ENCODE measurements at places on chromosomes 13 and 19.

GRCh38 chr13:77865622-77866021 lies 53.0 kb downstream of the EDNRB start:
- no peak for DNase-seq

DNA sequence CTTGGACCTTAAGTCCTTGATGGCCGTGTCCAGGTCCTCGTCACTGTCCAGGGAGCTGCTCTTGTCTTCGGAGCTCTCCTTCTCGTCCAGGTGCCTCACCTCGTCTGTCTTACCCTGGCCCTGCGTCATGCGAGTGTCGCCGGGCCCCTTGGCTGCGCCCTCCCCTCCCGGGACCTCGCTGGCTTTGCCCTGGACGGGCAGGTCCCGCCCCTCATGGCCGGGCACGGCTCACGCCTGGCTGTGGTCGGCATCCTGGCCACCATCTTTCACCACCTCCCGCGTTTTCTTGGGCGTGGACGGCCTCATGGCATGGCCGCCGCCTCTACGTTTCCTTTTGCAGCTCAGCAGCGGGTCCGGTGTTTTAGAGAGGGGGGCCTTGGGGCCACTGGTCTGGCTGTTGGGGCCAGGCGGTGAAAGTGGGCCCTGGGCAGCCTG lies 14.8 kb downstream of the RB1 start:
- DNase-seq, result no peak

- DNase-seq, result no peak
These were observed 29.0 kb upstream of the NBEA start for GRCh38 chr13:34913040-34913439.

DNA sequence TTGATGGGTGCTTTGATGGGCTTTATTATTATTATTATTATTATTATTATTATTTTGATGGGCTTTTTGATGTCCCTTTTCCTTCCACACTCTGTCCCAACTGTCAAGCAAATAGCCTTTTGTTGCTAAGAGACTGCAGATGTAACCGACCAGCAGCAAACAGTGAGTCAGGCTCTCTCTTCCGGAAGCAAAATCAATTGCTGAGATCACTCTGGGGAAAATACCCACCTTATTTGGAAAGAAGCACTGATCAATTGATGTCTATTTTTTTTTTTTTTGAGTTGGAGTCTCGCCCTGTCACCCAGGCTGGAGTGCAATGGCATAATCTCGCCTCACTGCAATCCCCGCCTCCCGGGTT lies 2.9 kb downstream of the LDLR start:
- DNase-seq, result no peak

DNA sequence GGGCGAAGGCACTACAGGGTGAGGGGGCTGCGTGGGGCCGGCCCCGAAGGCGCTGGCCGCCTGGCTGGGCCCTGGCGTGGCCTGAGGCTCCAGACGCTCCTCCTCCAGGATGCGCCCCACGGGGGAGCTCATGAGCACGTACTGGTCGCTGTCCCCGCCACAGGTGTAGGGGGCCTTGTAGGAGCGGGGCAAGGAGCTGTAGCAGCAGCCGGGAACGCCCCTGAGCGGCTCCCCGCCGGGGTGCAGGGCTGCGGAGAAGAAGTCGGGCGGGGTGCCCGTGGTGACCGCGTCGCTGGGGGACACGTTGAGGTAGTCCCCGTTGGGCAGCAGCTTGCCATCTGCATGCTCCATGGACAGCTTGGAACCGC lies 3.0 kb downstream of the IRS2 start:
- no peak for DNase-seq

DNA sequence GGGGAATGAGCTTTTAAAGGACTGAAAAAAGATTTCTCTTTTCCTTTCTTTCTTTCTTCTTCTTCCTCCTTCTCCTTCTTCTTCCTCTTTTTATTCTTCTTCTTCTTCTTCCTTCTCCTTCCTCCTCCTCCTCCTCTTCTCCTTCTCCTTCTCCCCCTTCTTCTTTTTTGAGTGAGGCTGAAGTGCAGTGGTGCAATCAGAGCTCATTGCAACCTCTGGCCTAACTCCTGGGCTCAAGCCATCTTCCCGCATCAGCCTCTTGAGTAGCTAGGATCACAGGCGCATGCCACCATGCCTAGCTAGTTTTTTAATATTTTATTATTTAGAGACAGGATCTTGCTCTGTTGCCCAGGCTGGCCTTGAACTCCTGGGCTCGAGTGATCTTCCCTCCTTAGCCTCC lies 120.9 kb upstream of the KL start:
- DNase-seq, result no peak

DNA sequence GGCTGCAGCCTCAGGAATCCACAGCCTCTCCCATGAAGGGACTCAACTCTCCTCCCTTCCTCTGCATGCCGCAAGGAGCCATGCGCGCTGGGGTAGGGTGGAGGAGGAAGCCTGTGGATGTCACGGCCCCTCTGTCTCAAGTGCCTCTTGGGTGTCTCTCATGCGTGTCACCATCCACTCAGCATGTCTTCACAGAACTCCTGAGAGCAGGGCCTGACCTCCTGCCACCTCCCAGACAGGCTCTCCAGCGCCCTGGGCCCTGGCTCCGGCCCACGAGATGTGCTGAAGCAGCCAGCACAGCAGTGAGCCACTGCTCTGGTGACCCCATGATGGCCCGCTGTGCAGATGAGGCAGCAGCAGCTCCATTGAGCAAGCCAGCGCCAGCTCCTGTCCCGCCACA lies 25.9 kb upstream of the SPACA7 start:
- no peak for DNase-seq

- no peak for DNase-seq
These were observed 3.1 kb downstream of the FGF9 start for GRCh38 chr13:21673789-21674489.

GRCh38 chr13:42991898-42992763 lies at the start of gene EPSTI1:
TSS of gene EPSTI1 (minus strand) at chr13:42992241. CDS start at chr13:42992165, 76 bp downstream.
- peak; percentile 84 for DNase-seq

DNA sequence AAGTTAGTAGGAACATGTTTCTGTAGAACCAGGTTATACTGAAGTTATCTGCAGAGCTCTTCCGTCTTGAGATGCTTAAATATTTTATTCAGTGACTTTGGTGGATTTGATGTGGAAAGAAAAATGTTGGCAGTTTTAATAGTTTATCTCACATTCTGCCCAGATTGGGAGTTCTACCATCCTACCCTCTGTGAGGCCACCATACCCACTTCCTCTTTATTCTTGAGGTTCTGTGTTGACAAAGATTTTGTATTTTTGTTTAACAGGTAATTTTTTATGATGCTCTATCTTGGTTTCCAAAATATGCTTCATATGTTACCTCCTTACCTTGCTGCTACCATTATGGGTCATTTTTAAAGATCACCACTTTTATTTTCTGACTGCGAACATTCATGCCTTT lies 156.2 kb upstream of the ATXN8OS start:
- DNase-seq, result no peak

GRCh38 chr13:101289764-101290163 lies 126.5 kb downstream of the NALCN start:
- no peak for DNase-seq

GRCh38 chr19:37990362-37990761 lies 83.4 kb downstream of the SIPA1L3 start:
- no peak for DNase-seq

- DNase-seq, result no peak
These were observed 708.1 kb upstream of the ARGLU1 start for GRCh38 chr13:107275945-107276614.

- DNase-seq, result peak; percentile 67
These were observed 833.0 kb downstream of the PCDH9 start for GRCh38 chr13:66397133-66397532.

DNA sequence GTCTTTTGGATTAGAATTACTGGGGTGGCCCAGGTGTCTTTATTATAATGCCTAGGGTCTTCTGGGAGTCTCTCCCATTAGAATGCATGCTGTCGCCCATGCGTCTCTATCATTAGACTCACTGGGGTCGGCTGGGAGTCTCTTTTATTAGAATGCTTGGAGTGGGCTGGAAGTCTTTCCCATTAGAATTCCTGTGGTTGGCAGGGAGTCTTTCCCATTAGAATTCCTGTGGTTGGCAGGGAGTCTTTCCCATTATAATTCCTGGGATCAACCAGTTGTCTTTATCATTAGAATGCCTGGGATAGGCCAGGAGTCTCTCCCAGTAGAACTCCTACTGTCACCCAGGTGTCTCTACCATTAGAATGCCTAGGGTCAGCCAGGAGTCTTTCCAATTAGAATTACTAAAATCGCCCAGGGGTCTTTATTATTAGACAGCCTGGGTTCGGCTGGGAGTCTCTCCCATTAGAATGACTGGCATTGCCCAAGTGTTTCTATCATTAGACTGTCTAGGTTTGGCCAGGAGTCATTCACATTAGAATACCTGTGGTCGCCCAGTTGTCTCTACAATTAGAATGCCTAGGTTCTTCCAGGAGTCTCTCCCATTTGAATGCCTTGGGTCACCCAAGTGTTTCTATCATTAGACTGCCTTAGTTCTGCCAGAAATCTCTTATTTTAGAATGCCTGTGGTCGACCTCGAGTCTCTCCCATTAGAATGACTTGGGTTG lies 1558.5 kb downstream of the UQCRFS1 start:
- no peak for DNase-seq

DNA sequence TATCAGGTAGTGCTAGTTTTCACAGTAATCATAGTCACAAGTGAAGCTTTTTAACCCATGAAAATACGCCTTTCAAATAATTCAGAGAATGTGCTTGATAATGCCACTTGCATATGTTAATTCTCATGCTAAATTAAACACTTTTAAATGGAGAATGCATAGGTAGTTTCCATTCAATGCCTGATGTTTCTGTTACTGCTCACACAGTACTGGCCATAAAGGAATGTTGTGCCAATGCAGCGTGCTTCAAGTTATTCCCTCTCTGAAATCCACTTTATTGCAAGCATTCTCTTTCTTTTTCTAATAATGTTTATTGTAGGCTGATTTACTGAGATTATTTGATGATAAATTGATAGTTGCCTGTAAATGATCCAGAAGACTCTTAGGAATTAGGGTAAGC lies 513.0 kb upstream of the KLF12 start:
- DNase-seq, result no peak

DNA sequence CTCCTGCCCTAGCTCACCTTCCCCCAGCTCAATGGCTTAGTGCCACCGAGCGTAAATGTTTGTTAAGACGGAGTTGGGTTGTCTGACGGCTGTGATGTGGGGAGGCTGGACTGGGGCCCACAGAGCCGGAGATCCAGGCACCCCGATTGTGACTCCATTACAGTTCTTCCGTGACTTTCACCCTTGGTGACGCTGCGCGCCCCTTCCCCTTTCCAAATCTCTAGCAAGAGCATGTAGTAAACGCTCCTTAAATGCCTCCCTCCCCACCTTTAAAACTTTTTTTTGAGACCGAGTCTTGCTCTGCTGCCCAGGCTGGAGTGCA lies 829 bp downstream of the REEP6 start:
- DNase-seq, result no peak

DNA sequence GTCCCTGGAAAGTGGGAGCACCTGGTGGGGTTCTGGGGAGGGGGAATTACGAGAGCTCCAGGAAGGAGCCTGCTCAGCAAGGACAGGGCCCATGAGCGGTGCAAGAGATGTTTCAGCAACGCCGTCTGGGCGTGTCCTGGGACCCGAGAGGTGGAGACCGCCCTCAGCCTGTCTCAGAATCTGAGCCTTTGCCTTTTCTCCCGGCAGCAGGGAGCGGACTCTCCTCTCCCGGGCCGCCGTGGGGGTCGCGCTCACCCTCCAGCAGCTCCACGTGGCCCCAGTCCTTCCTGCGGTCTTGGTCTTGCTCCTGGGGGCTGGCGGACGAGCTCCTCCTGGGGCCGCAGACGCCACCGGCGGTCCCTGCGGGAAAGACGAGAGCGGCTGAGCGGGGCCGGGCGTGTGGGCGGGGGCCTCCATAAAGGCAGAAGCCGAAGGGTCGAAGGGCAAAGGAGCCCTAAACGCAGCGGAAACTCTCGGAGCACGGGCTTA lies 714 bp downstream of the POLRMT start:
- DNase-seq, result no peak

GRCh38 chr19:21883516-21883915 lies 47.5 kb upstream of the ZNF43 start:
- DNase-seq, result no peak

- DNase-seq, result no peak
These were observed 38.7 kb upstream of the ARHGEF7 start for GRCh38 chr13:111076155-111077013.
